Caudate nucleus (tissue), 63 donors: ENCODE measurements at places on chromosomes 7 and 10.

GRCh38 chr7:137909042-137909441 is 62.3 kb upstream of the DGKI start:
- peak; percentile 18 for DNase-seq

- DNase-seq = no peak
Measured at GRCh38 chr7:89357121-89357520, 561.6 kb upstream of the TEX47 start.

DNA sequence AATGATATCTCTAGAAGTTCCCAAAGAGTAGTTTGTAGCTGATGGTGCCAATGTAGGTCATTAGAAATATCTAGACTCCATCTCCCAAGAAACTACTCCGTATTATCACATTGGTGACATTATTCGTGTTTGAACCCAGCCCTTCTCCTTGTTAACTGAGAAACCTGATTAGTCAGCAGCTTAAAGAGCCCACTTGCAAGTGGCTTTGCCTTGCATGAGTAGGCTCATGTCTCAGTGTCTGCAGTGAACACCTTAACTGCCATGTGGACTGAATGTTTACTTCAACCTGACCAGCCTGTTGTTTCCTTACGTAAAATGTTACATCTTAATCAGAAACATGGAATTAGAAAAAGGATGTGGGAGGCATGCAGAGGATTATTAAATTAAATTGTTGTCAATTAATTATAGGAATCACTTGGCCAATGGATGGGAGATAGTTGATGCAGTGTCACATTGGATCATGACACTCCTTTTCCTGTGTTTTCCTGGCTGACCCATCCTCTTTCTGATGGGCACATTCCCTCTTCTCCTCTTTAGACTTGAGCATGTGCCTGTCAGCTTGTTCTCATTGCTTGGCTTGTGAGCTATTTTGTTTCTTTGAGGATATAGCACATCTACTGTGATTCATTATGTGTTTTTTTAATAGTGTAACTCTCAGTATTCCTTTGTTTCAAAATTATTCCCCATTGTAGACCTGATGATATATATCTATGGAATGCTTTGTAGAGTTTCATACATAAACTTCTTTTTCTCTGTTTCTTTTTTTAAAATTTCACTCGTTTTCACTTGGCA is 18.0 kb downstream of the STARD3NL start:
- no peak for DNase-seq

DNA sequence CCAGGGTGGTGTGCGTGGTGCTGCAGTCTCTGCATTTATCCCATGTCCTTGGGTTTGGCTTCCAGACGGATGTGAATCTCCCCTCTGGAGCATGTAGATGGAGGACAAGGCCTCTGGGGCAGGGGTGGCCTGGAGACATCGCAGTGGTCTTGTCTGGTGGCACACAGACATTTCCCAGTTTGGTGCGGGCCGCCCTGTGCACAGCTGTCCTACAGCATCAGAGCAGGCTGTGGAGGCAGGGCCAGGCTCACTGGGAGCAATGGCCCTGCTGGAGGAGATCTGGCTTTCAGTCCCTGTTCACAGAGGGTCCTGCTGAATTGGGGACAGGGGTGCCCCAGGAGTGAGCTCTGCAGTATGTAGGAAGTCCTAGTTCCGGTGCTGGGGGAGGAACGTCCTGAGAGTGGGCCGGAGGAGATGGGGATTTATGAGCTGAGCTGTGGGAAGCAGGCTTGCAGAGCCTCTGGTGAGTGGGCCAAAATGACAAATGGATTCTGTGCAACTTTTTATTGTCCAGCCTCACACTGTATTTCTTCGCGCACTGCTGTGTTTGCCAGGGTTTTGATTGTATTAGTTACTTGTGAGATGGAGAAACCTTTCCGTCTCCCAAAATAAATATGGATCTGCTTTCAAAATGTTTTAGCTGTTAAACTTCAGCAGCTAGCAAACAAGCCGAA is 40.3 kb downstream of the MGMT start:
- DNase-seq = no peak

DNA sequence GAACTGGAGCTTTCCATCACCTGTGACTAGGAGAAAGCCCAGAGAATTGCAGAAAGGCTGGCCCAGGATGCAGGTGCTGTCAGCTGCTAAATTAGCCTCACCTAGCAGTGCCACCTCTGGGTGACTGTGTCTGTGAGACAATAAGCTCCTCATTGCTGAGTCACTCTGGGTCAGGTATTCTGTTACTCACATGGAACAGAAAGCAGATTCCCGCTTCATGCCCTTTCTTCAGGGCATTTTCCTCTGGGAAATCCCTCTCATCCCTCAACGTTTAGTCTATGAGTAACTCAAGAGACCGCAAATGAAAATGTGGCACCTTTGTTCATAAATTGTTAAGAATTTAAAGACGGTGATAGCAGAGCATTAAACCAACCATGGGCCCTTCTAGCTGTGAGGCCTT is 184.0 kb downstream of the ADAM12 start:
- DNase-seq = no peak

DNA sequence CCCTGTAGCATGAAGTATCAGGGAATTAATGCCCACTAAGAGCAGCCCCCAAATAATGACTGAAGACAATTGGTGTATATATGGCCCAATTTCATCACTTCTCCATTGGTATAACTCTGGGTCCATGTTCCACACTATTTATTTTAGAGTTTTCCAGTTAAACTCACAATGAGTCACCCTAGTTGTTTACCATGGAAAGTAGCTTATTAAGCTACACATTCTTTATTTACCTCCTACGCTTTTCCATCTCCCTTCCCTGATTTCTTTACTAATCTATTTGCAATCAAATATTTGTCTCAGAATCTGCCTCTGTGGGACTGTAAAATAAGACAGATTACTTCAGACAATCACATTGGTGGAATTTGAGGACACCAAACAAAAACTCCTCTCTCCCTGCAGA is 655.6 kb downstream of the SORCS1 start:
- no peak for DNase-seq

DNA sequence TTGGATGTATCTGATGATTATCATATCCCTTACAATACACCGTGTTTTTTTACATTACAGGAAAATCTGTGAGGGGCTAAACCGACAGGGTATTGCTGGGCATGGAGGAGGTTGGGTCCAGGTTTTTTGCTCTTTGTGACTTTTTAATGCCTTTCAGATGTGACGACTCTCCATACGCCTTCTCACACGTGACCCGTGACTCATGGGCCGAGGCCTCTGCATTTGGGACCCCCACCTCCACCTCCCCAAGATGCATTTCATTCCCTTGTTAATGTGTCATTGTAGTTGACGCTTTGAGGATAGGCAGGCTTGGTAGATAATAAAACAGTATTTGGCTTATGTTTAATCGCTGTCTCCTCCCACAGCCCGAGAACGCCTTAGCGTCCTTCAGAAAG is 95.3 kb downstream of the CUX1 start:
- DNase-seq = no peak

GRCh38 chr7:15446722-15447121 is 115.1 kb downstream of the AGMO start:
- no peak for DNase-seq

- no peak for DNase-seq
Measured at GRCh38 chr7:26011039-26011696, 140.8 kb upstream of the NFE2L3 start.

GRCh38 chr7:126699707-126700106 is 553.0 kb downstream of the GRM8 start:
- DNase-seq = no peak

GRCh38 chr7:73354821-73355220 is 26.9 kb downstream of the FKBP6 start:
- no peak for DNase-seq

- no peak for DNase-seq
Measured at GRCh38 chr10:75035975-75036708, 75.3 kb upstream of the SAMD8 start.

- no peak for DNase-seq
Measured at GRCh38 chr7:28413011-28413410, 693 bp downstream of the CREB5 start.

GRCh38 chr7:410395-410910 is 109.2 kb downstream of the PDGFA start:
- DNase-seq = no peak

DNA sequence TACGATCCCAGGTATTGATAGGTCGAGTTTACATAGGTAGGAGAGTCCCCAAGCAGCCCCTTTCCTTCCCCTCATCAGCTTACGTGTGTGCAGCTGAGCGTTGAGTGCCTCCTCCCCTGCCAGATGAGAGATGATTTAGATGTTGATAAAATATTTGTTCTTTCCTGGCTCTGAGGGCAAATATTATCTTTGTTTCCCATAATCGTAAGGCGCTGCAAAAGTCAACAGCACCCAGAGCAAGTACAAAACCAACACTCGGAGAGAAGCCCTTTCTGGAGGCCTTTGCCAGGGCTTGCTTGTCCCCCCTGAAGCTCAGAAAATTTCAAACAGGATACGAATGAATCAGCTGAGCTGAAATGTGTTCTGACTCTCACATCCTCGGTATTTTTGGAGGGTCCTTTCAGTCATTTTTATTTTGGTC is 683.2 kb downstream of the LRMDA start:
- DNase-seq = no peak

DNA sequence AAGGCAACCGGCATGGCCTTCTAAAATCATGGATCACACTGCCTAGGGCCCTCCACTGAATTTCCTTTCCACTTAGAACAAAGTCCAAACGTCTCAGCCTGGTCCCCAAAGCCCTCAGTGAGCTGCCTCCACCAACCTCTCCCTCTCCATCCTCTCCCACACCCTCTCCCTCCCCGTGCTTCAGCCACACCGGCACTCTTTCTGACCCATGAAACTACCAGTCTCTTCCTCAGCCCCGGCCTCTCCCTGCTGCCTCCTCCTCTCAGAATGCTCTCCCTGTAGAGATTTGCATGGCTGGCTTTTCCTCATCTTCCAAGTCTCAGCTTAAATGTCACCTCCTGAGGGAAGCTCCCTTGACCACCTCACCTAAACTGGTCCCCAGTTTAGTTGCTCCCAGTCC is 219.0 kb upstream of the ZMIZ1 start:
- no peak for DNase-seq

GRCh38 chr7:87151729-87152111 is 533 bp upstream of the DMTF1 start:
- no peak for DNase-seq

GRCh38 chr10:121813211-121813815 is 114.5 kb downstream of the ATE1 start:
- no peak for DNase-seq

GRCh38 chr10:91319336-91319735 is 90.8 kb upstream of the HECTD2 start:
- DNase-seq = no peak

DNA sequence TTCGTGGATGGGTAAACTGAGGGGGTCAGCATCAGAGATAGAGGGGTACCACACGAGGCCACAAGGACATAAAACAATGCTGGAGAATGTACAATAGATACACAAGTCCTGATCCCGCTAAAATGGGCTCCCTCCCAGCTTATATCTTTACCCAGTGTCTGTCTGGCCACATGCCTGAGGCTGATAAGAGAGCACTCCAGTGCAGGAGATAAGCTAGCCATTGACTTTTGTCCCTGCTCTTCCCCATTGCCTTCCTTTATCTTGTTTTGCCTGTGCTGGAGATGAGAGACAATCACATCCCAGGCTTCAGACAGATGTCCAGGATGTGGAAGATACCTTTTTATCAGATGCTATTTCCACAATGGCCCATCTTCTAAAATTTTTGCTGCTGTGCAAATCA is 6.0 kb downstream of the GAD2 start:
- no peak for DNase-seq

GRCh38 chr10:121648059-121648458 is 49.8 kb upstream of the FGFR2 start:
- DNase-seq = peak; percentile 34

- DNase-seq = no peak
Measured at GRCh38 chr10:68047122-68047521, 28.0 kb downstream of the HERC4 start.

- DNase-seq = no peak
Measured at GRCh38 chr10:71970331-71970730, 6.1 kb downstream of the CHST3 start.

GRCh38 chr10:131269776-131270460 is 41.6 kb downstream of the TCERG1L start:
- DNase-seq = no peak

- DNase-seq = no peak
Measured at GRCh38 chr10:98167191-98167590, 32.7 kb downstream of the R3HCC1L start.

DNA sequence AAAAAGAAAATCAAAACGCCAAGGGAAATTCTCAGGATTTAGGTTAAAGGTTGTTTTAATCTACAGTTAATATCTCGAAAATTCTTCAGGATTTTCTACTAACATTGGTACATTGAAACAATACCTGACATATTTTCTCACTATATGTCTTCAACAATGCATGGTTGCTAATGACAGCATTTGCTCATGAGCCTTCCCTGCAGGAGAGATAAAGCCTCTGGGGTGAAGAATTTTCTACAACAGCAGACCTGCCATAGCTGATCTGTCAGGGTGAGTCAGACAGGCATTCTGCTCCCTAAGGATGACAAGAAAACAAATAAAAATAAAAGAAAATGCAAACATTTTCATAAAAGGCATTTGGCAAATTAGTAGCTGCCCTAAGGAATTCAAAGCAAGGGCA is 11.7 kb upstream of the GPR37 start:
- no peak for DNase-seq

GRCh38 chr7:1987084-1987535 is 245.6 kb downstream of the MAD1L1 start:
- no peak for DNase-seq

GRCh38 chr10:55351431-55351830 is 550.4 kb upstream of the PCDH15 start:
- DNase-seq = no peak

- no peak for DNase-seq
Measured at GRCh38 chr7:91212582-91212981, 51.7 kb upstream of the FZD1 start.

DNA sequence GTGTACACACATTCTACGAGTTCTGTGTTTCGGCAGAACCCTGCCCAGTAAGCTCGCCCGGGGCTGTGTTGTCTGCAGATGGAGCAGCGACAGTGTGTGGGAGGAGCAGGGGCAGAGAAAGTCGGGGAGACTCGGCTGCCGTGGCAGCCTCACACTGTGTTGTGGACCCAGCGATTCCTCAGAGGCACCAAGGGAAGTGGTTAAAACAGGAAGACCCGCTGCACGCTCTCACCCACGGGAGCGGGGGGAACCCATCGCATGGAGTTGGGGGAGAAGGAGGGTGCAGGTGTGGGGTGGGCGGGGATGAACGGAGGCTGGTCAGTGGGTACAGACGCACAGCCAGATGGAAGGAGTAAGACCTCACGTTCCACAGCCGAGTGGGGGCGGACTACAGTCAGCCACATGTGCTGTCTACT is 250.2 kb downstream of the ELFN1 start:
- DNase-seq = no peak

DNA sequence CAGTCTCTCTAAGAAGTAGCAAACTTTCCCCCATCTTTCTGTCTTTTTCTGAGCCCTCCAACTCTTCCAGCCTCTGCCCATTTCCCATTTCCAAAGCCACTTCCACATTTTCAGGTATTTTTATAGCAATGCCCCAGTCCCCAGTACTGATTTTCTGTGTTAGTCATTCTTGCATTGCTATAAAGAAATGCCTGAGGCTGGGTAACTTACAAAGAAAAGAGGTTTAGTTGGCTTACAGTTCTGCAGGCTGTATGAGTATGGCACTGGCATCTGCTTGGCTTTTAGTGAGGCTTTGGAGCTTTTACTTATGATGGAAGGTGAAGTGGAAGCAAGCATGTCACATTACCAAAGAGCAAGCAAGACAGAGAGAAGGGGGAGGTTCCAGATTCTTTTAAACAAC is 17.2 kb downstream of the PLCE1 start:
- no peak for DNase-seq
